Heart right ventricle (tissue), 16 donors: ENCODE measurements at places on chromosomes 4 and X. TPM values are rescaled to one million over a fixed set of nuclear protein-coding genes. Genes with fewer than 3 reads are reported as not detected.
A peak's percentile ranks its signal among the peaks of the same experiment; 100 is the strongest.

Gene AFM
- polyA plus RNA-seq, result not detected

DNA sequence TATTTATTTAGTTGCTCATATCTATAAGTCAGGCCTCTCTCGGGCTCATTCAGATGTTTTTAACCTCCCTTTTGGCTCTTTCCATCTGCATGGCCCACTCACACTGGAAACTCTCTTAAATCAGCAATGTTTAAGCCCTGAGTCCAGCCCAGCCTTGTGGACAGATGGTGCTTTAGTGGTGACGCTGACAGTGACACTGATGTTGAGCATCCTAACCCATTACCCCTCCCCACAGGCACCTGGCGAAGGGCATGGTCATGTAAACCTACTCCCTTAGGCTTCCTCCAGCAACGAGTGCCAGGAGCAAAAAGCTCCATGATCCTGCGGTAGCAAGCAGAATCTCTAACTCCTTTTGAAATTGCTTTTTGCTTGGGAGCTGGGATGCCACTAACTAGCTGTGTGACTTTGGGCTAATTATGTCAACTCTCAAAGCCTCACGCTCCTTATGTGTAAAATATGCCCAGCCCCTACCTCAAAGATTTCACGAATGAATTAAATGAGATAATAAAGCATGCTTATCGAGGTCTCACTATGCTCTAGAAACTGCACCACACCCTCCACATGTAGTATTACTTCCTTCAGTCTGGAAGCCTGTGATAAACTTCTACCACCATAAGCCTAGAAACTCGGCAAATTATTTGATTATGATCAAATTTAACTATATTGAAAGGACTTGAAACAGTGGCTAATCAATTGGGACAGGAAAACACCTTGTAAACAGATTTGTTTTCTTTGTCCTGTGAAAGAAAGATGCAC, 569.4 kb downstream of the BCOR start:
- no peak for DNase-seq

DNA sequence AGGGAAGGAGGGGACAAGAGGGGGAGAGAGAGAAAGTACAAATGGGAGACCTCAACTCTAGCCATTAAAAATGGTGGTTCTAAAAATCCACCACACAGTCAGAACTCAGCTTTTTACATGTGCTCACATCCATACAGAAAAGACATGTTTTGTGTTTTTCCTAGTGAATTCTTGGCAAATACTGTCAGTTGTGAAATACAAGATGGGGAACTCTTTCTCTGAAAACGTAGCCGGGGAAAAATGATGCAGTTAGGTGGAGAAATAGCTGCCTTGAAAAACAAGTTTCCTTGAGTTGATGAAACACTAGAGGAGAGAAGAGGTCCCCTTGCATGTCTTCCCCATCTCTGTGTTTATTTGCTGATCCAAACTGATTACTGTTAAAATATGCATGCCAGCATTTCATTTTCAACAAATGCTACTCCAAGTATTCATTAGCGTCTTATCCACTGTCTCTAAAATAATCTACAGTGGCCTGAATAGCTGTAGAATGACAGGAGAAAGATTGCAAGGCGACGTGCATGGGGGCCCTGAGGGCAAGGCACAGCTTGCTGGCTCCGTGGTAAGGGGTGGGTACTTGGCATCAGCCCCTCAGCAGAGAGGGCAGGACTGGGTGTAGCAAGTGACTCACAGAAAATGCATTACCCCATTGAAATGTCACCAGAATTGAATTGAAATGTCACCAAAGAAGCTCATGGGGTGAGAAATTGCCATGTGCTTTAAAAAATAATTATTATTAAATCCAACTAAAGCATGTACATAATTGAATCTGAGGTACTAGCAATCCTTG, 48.1 kb upstream of the TBL1X start:
- no peak for DNase-seq

DNA sequence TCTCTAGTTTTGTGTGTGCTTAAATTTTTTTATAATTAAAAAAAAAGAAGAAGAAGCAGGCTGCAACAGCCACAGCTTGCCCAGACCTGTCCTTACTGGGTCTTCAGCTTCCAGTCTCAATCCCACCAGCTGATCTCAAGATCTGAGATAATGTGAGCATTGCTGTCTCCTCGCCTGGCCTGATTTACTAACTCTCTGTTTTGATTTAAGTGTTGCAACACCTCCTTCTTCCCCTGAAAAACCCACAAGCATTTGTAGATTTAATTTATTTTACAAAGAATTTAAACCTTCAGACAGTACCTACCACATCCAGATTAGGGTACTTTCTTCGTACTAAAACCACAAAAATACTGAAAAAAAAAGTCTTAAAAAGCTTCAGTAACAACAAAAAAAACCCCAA, 38.0 kb downstream of the FAM241A start:
- no peak for DNase-seq

GRCh38 chrX:152904151-152905080, 6.5 kb downstream of the ZNF185 start:
- DNase-seq, result peak; percentile 22

DNA sequence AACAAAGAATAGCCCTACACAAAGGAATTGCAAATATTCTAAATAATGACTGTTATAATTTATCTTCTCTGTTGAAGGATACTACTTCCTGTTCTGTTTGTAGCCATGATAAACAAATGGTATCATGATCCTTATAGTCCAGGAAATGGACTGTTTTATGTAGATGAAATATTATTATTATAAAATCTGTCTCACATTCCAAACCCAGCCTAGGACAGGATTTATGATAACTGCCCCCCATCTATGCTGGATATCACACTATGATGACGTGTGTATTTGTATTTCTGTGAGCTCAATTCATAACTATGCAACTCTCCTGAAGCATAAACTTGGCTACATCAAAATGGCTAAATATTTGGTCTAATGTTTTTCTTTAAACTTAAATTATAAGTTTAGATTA, 21.3 kb downstream of the DMD start:
- no peak for DNase-seq

Gene FGFBP1
- not detected for polyA plus RNA-seq

DNA sequence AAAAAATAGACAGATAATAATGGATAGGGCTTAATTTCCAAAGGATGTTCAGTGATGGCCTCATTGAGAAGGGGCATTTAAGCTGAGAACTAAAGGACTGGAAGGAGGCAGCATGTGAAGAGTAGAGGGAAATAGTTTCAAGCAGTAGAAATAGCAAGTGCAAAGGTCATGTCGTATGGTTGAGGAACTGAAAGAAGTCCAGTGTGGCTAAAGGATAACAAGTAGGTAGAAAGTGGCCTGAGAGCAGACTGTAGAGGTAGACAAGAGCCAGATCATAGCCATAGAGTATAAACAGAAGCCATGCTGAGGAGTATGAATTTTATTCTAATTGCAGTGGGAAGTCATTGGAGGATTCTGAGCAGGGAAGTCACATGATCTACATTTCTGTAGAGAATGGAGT, 72.3 kb downstream of the GRIA3 start:
- DNase-seq, result no peak
